Mesangial cell (primary cell): ENCODE measurements at places on chromosomes 16 and 17. TPM values are rescaled to one million over a fixed set of nuclear protein-coding genes. Genes with fewer than 3 reads are reported as not detected.

UBFD1 gene
- total RNA-seq, result 88.2 and 91.0 TPM in 2 replicates

TMEM219 gene
- total RNA-seq, result 89.3 and 173 TPM in 2 replicates

CES3 gene
- under 0.01 and 0.38 TPM in 2 replicates for total RNA-seq

KRTAP2-1 gene
- not detected in 2 replicates for total RNA-seq

OTOA gene
- under 0.01 TPM in 1 of 2 replicates, not detected in the other for total RNA-seq

PYDC1 gene
- not detected in 2 replicates for total RNA-seq

UMOD gene
- not detected in 2 replicates for total RNA-seq

HASPIN gene
- total RNA-seq, result 1.5 and 17.3 TPM in 2 replicates

ABCA9 gene
- under 0.01 and 0.38 TPM in 2 replicates for total RNA-seq

HOXB2 gene
- total RNA-seq, result 25.6 and 51.0 TPM in 2 replicates

CKLF gene
- 59.6 and 76.6 TPM in 2 replicates for total RNA-seq

TMEM235 gene
- not detected in 2 replicates for total RNA-seq

PTGES3L gene
- total RNA-seq, result 1.3 and 2.9 TPM in 2 replicates

C1QTNF8 gene
- total RNA-seq, result not detected in 2 replicates

RPRML gene
- total RNA-seq, result not detected in 2 replicates

EARS2 gene
- 23.3 and 49.9 TPM in 2 replicates for total RNA-seq

KRT32 gene
- not detected in 2 replicates for total RNA-seq

TERB1 gene
- not detected in 2 replicates for total RNA-seq

NHERF2 gene
- 60.3 and 91.9 TPM in 2 replicates for total RNA-seq

ZPBP2 gene
- total RNA-seq, result not detected in 2 replicates

ALOX15 gene
- total RNA-seq, result under 0.01 TPM in 1 of 2 replicates, not detected in the other

HSD11B2 gene
- total RNA-seq, result 0.38 and 0.98 TPM in 2 replicates

TNP2 gene
- total RNA-seq, result not detected in 2 replicates

HBA1 gene
- total RNA-seq, result not detected in 2 replicates

RBFOX1 gene
- under 0.01 TPM in 1 of 2 replicates, not detected in the other for total RNA-seq

ITGAX gene
- under 0.01 TPM in 2 replicates for total RNA-seq

WNT9B gene
- total RNA-seq, result 9.8 TPM in 1 of 2 replicates, not detected in the other

GID4 gene
- 4.6 and 6.6 TPM in 2 replicates for total RNA-seq

KRTAP3-2 gene
- total RNA-seq, result not detected in 2 replicates

MRPS7 gene
- 40.4 and 69.1 TPM in 2 replicates for total RNA-seq

GNG13 gene
- not detected in 2 replicates for total RNA-seq
